ENCODE measurements at places on chromosomes 2 and 18.

- DNase-seq, result peak; percentile 69
Observed at GRCh38 chr2:42809131-42809818, 16.9 kb upstream of the HAAO start.

DNA sequence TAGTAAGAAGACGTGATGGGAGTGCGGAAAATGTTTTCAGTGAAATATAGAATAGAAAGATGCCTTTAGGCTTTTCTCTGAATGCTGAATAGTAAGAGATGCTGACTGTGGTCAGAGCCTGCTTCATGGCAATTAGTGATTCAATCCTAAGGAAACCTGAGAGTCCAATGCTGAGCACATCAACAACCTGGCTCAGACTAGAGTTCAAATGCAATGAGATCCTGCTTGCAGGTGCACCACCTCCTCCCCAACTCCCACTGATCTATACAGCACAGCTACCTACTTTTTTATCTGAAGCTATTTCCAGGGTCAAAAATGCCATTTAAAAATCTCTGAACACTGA, 65.4 kb downstream of the AAK1 start:
- no peak for DNase-seq

- DNase-seq, result no peak
Observed at GRCh38 chr2:59875836-59876235, 677.6 kb downstream of the BCL11A start.

- no peak for DNase-seq
Observed at GRCh38 chr2:188028739-188029138, 262.9 kb upstream of the GULP1 start.

DNA sequence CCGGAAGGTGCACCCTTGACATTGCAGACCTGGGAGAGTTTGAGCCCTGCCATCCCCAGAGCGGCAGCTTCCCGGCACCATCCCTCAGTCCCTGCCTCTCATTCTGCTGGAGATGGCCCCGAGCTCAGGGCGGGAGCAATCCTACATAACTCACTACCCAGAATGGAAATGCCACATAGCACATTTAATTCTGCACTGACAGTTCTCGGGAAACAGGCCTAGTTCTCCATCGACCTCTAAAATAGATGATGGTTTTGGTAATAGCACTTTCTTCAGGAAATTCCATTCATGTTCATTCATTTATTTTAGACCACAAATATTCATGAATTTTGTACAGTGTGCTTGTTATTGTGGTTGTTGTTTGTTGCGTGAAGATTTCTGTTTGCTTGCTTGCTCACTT, 92.9 kb upstream of the SLC14A2 start:
- no peak for DNase-seq
